Esophagus squamous epithelium (tissue), 5 donors: ENCODE measurements at places on chromosomes 13 and 19.

DNA sequence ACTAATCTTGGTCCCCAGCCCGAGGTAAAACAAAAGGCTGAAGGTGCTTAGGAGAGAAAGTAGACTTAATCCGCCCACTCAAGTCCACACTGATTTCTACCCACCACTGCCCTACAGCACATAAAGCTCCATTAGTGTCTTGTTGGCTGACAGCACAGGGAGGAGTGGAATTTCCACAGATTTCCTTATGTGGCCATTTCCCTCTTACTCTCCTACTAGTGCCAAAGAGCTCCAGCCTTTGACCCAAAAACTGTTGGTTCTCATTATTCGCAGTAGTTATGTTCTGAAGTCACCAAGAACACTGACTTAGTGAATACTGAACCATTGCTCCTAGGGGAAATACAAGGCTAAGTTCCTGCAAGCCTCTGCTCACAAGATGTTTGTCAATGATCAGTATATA, 61.2 kb downstream of the RAB20 start:
- DNase-seq, result no peak

- no peak for DNase-seq
Observed at GRCh38 chr13:85808811-85809210, 9.6 kb upstream of the SLITRK6 start.

DNA sequence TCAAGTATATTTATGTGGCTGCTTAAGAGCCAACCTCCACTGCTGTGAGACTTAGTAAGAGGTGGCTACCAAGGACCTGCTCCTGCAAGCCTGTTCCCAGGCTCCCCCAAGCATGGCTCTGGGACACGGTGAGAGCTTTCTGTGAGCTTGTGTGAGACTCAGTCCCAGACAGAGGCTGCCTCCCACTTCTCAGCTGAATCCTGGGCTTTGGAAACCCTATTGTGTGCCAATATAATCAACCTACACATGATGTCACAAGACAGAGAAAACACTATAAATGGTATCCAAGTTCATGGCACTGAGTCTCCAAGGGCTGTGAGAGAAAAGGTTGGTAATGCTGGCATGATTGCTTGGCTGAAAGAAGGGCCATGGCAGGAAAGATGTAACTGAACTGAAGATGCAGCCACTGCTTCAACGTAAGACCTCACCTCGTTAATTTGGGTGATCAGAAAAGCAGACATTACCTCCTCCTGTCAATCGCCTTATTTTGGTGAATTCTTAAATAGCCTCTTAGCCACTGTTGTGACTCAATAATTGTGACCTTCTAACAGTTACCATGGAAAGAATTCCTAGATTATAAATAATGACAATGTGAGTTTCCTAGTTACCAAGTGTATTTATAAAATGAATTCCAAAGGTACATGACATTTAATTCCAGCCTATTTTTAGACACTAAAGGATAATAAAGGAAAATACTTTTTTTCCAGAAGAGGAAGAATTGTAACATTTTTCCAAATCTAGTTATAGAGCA, 332.0 kb downstream of the IRS2 start:
- no peak for DNase-seq

- DNase-seq, result no peak
Observed at GRCh38 chr13:110813646-110814624, 100.4 kb downstream of the ING1 start.

- no peak for DNase-seq
Observed at GRCh38 chr19:56079609-56080008, 41.5 kb downstream of the ZNF787 start.

DNA sequence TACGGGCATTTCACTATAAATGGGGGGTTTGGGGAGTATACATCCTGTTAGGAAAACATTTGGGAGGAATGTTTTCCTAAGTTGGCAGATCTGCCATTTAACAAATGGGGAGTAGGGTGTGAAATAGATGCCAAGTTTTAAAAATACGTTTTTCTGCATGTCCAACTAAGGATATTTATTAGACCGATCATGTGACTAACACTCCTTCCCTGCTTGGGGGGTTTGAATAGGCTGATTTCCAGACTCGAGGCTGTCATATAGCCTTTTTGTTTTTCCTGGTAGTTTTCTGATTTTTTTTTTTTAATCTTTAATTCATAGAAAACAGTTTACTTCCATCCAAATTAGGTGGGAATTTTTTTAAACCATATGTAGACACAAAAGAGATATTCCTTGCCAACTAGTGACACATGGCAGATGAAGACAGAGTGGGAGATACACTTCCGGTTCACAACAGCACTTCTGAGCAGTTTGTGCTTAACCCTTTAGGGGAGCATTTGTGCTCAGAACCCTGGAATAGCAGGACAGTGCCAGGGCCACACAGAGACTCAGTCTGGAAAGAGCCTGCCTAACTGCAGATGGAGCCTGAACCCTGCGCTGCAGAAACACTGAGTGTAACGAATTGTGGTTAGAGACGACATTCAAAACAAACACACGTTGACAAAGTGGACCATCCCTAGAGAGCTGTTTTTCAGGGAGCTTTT, 5.6 kb upstream of the GATAD2A start:
- no peak for DNase-seq

- no peak for DNase-seq
Observed at GRCh38 chr19:19642506-19643157, 825 bp downstream of the GMIP start.

GRCh38 chr19:46413262-46414031, at the start of gene CCDC8:
CCDC8 (minus strand) TSS chr19:46413564; CDS start chr19:46412810, 754 bp downstream.
- no peak for DNase-seq

DNA sequence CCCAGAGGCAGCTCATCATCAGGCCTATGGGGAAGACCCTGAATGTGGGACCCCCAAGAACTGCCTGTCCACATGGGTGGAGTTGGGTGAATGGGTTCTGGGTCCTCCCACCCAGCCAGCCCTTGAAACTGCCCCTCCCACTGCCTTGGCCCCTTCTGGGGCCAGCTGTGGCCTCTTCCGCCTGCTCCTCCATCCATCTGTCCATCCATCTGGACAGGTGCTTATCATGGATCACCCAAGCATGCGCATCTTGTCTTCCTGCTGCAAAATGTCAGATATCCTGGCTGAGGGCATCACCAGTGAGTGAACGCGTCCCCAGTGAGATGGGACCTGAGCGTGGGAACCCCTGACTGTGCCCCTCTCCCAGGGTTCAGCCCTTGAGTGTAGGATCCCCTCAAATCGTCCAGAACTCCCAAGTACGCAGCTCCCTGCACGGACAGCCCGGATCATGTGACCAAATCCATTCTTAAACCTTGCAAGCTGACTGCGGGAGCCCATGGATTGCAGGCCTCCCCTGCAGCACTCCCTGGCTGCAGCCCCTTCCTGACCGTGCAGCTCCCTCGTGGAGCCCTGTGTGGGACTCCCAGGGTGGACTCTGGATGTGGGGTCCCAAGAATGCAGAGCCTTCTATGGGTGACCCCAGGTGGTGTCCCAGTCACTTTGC, 2.0 kb downstream of the STXBP2 start:
- DNase-seq, result no peak

- DNase-seq, result no peak
Observed at GRCh38 chr19:17718550-17718946, 732 bp upstream of the MAP1S start.

DNA sequence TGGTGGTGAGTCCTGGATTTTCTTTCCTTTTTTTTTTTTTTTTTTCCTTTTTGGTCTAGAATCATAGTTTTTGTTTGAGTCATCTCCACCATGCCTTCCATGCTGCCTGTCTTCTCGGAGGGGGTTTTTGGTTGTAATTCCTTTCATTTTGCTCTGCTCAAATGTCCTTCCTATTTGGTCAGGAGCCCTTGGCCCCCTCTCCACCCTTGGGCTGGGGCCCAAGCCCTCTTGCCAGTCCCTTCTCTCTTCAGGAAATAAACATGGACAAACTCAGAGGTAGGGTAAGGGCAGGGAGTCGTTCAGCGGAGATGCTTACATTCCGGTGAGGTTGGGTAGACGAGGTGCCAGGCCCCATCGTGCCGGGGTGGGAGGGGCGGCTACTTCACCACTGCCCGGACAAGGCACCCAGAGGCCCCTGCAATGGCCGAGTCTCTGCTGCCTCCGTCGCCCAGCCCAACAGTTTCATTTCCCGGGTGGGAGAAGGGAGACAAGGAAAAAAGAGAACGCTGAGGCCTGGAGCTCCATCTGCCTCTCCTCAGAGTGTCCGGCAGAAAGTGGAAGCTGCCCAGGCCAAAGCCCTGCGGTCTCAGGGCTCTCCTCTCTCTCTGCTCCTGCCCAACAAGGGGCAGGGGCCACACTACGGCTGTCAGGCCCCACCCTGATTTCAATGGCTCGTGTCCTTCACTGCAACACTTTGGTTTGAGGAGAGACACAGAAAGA, 12.7 kb downstream of the ZNF574 start:
- DNase-seq, result no peak

- no peak for DNase-seq
Observed at GRCh38 chr13:49353908-49354307, 90.0 kb downstream of the CAB39L start.

- DNase-seq, result no peak
Observed at GRCh38 chr13:22126433-22127021, 455.7 kb downstream of the FGF9 start.

DNA sequence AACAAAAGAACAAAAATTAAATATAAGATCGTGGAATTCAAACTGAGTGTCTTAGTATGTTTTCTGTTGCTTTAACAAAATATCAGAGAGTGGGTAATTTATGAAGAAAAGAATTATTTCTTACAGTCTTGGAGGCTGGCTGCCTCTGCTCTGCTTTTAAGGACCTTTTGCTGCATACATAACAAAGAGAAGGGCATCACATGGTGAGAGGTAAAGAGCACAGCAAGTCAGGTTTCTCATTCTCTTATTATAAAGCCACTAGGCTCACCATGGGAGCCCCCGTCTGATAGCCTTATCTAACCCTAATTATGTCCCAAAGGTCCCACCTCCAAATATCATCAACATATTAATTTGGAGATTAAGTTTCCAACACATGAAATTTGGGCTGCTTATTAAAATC, 231.3 kb downstream of the SLITRK6 start:
- DNase-seq, result no peak

GRCh38 chr19:21158523-21159135, 16.8 kb downstream of the ZNF431 start:
- no peak for DNase-seq

- DNase-seq, result no peak
Observed at GRCh38 chr13:99159331-99160061, 41.2 kb upstream of the UBAC2 start.

DNA sequence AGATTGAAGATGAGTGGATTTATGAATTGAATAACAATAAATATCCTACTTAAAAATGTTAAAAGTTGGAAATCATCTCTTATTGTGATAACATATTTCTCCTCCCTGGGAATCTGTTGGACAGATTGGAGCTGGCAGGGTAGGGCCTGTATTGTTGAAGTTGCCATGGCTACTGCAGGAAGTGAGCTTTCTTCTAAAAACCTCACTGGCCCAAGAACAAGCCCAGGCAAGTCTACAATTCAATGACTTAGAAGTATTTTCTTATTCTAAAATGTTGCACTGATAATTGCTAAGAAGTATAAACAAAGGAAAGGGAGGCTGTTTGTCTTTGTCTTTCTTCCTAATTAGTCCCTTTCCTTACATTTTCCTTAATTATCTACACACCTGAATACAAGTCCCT, 112.1 kb downstream of the DLEU7 start:
- DNase-seq, result no peak

DNA sequence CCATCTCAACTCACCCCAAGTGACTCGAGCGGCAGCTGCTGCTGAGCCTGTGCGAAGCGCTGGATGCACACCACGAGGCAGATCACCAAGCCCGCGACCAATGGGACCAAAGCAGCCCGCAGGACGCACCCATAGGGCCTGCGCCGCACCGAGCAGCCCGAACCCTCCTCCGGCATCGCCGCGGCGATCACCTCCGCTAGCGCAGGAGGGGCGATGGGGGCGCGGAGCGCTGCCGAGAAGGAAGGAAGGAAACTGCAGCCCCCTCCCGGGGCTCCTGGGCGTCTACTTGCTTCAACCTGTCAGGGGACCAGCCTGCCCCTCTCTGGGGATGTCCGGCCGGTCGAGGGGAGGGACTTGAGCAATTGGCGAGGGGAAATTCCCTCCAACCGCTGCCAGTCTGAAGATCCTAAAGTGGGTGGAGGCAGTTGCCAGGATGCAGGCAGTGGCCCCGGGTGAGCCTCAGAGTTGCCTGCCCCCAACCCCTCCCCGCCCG, at the start of gene CD70:
Gene CD70 (minus strand): TSS at position 324 of the 493 bp plus-strand sequence. CDS start 148 bp downstream, at position 176.
- DNase-seq, result no peak

GRCh38 chr13:107138486-107138885, 570.5 kb upstream of the ARGLU1 start:
- DNase-seq, result no peak

- DNase-seq, result no peak
Observed at GRCh38 chr13:44374348-44374712, 706 bp downstream of the SERP2 start.

DNA sequence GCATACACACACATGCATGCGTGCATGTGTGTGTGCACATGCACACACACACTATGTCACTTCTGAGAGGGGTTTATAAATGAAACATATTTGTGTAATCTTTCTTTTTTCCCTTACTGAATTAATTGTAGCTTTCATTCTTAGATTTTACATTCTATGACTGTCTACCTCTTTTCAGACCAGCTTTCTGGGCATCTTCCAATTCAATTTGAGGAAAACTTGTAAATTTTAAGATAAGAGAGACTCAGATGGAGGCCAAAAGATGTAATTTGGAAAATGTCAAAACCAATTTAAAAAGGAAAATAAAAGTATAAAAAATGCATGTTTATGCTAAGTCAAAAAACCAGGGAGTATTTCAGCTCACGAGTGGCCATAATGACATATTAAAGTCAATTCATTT, 594.5 kb downstream of the OLFM4 start:
- DNase-seq, result no peak

GRCh38 chr13:76795701-76796695, 90.2 kb downstream of the KCTD12 start:
- DNase-seq, result no peak

DNA sequence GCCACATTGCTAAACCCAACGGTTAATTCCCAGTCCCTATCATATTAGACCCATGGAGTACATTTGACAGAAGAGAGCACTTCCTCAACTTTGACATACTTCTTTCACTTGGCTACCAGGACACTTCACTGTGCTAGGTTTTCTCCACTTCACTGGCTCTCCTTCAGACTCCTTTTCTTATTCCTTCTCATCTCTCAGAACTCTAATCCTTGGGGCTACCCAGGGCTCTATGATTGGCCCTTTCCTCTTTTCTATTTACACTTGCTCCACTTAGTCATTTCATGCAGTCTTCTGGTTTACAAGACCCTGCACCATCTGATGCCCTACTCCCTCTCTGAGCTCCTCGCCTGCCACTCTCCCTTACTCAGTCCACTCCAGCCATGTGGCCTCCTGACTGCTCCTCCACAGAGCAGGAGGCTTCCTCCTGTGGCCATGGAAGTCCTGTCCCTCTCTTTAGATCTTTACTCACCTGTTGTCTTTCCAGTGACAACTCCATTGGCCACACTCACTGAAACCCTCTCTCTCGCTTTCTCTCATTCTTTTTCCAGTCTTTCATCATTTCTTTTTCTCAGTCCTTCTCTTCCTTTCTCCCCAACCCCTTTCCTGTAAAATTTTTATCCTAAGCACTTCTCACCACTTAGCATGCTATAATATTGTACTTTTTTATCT, 90.4 kb downstream of the TBC1D4 start:
- DNase-seq, result no peak
